ENCODE measurements at places on chromosomes 3 and 15.

GRCh38 chr15:69118089-69118488, 42.3 kb upstream of the GLCE start:
- DNase-seq: no peak

- no peak for DNase-seq
These were observed 630.3 kb downstream of the NAALADL2 start for GRCh38 chr3:175489406-175489805.

DNA sequence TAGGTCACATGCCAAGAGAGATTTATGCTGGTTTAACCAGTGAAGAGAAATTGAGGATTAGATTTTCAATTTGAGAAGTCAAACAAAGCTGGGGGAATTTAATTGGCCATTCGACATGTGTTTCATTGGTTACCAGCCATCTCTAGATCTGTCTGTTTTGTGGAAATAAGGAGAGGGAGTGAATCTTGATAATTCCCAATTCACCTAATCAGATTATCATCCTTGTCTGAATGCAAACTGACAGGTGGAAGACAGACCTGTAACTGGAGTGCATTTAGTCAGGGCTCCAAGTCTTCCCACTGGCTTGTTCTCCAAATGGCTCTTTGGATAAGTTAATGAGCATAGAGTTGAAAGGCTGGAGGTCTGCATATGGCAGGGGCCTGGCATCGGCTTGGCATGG, 1049.3 kb downstream of the NTRK3 start:
- DNase-seq: no peak

- DNase-seq: no peak
These were observed 64.4 kb upstream of the SNRPA1 start for GRCh38 chr15:101359365-101359947.

All from stimulated activated CD4-positive, alpha-beta T cell treated with anti-CD3 and anti-CD28 coated beads, TNF-alpha, amount 100 ng/mL, for 48 hours (primary cell).